Cardiac fibroblast (primary cell): ENCODE measurements at places on chromosomes 7 and 10.

DNA sequence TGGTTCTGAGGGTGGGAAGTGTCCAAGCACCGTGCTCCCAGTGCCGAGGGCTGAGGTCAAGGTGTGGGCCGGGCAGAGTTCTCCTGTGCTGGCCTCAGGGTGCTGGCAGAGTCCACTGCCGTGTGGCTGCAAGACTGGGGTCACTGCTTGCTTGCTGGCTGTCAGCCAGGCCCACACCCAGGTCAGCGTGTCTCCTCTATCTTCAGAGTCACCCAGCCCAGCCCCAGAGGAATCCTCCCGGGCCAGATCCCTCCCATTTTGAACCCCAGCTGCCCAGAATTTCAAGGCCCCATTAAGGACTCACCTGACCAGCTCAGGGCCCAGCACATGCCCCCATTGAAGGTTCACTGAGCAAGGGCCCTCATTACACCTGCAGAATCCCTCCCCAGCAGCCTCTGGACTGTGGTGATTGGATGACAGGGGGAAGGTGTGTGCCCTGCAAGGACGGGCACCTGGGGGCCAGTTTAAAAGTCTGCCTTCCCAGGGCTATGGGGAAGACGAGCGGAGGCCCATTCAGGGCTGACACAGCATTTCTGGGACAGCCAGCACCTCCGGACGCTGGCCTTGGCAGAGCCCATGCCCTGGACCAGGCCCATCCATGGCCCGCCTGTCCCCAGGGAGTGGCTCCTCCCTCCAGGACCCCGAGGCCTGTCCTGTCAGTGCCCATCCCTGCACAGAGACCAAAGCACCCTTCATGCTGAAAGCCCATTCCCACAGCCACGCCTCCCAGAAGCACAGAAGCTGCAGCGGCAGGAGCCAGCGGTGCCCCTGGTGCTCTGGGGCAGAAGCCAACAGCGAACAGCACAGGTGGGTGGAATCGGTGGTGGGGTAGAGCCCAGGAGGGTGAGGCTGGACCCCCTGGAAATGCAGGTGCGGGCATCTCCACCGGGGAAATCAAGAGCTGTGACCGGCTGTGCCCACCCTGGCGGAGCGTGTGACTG lies 45.1 kb upstream of the PPP2R2D start:
- DNase-seq: no peak

DNA sequence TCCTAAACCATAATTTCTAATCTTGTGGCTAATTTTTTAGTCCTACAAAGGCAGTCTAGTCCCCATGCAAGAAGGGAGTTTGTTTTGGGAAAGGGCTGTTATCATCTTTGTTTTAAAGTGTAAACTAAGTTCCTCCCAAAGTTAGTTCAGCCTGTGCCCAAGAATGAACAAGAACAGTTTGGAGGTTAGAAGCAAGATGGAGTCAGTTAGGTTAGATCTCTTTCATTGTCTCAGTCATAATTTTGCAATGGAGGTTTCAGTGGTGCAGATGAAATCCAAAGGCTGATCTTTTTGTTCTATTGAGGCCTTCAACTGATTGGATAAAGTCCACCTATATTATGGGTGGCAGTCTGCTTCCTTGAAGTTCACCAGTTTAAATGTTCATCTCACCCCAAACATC lies 68.1 kb downstream of the LRGUK start:
- DNase-seq: no peak

- DNase-seq: peak; percentile 96
Measured at GRCh38 chr10:31129271-31129670, 97.6 kb upstream of the ZNF438 start.

- no peak for DNase-seq
Measured at GRCh38 chr10:17783751-17784150, 25.4 kb upstream of the MRC1 start.

DNA sequence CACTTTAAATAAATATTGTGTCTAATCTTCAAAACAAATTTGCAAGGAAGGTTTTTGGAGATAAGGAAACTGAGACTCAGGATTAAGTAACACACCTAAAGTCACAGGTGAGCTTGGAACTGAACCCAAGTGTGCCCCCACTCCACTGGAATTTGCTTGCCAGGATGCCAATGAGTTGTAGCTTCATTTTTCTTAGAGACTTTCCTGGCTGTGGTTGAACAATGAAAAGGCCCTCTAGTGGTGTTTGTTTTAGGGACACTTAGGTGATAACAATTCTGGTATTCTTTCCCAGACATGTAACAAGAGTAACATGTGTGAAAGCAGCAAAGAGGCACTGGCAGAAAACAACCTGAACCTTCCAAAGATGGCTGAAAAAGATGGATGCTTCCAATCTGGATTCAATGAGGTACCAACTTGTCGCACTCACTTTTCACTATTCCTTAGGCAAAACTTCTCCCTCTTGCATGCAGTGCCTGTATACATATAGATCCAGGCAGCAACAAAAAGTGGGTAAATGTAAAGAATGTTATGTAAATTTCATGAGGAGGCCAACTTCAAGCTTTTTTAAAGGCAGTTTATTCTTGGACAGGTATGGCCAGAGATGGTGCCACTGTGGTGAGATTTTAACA lies 1.5 kb downstream of the IL6 start:
- peak; percentile 84 for DNase-seq

GRCh38 chr10:21742740-21743412 lies 208.8 kb downstream of the MLLT10 start:
- no peak for DNase-seq

GRCh38 chr10:90930070-90930837 lies 9.4 kb upstream of the ANKRD1 start:
- peak; percentile 79 for DNase-seq

GRCh38 chr7:137454767-137455166 lies 111.2 kb upstream of the PTN start:
- DNase-seq: peak; percentile 83

DNA sequence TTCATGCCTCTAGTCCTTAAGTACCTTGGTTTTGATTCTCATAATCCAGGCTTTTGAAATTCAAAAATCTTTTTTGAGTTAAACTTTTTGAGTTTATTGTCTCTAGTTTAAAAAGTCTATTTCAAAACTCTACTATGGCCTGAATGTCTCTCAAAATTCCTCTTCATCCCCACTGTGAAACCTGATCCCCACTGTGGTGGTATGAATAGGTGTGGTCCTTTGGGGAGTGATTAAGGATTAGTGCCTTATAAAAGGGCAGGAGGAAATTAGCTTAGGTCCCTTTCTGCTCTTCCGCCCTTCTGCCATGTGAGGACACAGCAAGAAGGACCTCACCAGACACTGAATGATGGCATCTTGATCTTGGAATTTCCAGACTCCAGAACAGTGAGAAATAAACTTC lies 44.1 kb upstream of the JAZF1 start:
- DNase-seq: no peak

GRCh38 chr7:25669281-25669781 lies 441.0 kb upstream of the NPVF start:
- no peak for DNase-seq
